Glomerular endothelial cell (primary cell): ENCODE measurements at places on chromosomes 1 and 21. TPM values are rescaled to one million over a fixed set of nuclear protein-coding genes. Genes with fewer than 3 reads are reported as not detected.
A peak's percentile ranks its signal among the peaks of the same experiment; 100 is the strongest.

DNA sequence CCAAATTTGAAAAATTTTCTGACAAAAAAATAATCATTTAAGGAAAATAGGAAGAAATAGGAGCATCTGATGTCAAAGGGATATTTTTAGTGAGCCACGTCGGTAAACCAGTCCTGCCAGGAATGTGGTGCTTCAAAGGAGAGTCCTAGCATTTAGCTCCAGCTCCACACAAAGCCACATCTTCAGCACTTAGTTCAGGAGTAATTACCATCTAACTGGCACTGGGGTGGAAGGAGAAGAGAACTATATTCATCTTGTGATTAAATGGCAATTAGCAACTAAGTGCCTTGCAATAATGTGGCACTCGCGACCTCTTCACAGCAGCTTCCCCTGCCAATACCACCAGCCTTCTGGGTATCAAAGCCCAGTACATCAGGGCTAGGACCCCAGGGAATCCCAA lies 409.1 kb downstream of the SETD4 start:
- DNase-seq = no peak

- DNase-seq = no peak
These were observed 25.5 kb upstream of the DDAH1 start for GRCh38 chr1:85490270-85490985.

DNA sequence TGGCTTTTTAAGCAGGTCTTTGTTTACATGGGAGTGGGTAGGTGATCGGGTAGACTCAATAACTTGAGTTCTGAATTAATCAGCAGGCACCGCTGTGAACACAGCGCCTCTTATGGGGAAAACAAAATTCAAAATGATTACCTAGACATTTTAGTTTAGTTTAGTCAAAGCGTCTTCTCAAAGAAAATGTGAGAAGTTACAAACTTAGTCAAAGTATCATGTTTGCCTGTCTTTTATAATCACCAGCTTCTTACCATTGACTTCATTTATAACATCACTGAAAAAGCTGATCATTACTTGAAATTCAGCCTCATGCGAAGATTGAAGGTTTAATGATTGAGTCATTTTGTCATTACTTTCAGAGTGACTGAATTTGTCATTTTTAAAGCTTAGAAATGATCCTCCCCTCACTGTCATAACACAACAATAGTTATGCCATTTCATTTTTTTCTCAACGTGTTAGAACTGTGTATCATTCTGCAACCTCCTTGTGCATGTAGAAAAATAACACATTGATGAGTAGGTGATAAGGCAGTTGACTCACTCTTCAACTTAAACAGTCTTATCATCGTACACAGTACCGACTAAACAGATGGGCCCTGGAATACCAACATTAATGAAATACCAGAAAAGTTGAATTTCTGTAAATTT lies 188.5 kb downstream of the NFIA start:
- DNase-seq = no peak

Gene LCE3D
- total RNA-seq = not detected in 2 replicates

DNA sequence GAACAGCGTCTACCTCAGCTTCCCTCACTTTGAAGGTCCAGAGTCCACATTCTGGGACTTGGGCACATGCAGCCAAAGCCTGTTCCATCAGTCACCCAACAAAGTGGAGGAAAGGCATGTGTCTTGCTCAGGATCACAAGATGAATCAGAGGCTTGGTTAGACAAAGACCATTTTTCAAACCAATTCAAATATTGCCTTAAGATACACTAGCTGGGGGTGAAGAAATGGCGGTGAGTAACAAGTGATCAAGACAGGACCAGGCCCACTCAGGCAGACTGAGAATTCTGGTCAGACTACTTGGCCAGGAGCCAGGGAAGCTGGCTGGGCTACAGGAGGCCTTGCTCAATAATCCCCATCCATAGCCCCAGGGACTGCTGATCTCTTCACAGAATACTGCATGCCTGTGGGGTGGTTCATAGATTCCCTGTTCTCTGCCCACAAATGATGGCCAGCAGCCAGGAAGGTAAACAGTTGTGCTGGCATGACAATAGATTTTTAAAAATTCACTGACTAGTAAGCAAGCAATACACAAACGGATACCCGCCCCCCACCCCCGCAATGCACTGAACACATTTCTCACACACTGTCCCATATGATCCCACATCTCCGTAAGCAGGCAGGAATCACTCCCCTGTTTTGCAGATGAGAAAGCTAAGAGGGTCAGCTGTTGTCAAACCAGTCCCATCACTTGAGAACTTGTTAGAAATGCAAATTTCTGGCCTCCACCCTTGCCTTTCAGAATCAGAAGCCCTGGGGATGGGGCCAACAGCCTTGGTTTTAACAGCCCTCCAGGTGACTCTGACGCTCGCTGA lies 27.2 kb downstream of the ERI3 start:
- peak; percentile 84 for DNase-seq

Gene CCDC181
- 0.41 and 0.58 TPM in 2 replicates for total RNA-seq

Gene CD164L2
- total RNA-seq = not detected in 2 replicates

Gene CHD5
- total RNA-seq = under 0.01 TPM in 1 of 2 replicates, not detected in the other

DNA sequence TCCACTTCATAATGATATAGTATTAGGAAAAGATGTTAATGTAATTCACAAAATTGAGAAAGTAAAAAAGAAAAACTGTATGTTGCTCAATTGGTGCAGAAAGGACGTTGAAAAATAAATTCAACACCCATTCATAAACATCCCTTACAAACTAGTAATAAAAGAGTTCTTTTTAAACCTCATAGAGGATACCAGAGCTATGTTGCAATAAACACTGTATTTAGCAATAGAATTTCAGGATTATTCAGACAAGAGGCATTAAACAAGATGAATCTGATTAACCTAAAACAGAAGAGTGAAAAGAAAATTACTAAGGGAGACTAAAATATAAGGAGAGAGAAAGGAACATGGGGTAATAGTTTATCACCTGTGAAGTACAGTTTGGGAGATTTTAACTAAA lies 154.8 kb downstream of the NTPCR start:
- DNase-seq = no peak

Gene PSMB4
- total RNA-seq = 289 and 321 TPM in 2 replicates

Gene SIPA1L2
- total RNA-seq = 24.5 and 60.3 TPM in 2 replicates

- DNase-seq = peak; percentile 67
These were observed 29.3 kb upstream of the SHISA4 start for GRCh38 chr1:201859424-201859823.

GRCh38 chr1:177926201-177926600 lies 43.7 kb downstream of the SEC16B start:
- no peak for DNase-seq

Gene NGF
- total RNA-seq = 0.93 TPM in 1 of 2 replicates, not detected in the other

DNA sequence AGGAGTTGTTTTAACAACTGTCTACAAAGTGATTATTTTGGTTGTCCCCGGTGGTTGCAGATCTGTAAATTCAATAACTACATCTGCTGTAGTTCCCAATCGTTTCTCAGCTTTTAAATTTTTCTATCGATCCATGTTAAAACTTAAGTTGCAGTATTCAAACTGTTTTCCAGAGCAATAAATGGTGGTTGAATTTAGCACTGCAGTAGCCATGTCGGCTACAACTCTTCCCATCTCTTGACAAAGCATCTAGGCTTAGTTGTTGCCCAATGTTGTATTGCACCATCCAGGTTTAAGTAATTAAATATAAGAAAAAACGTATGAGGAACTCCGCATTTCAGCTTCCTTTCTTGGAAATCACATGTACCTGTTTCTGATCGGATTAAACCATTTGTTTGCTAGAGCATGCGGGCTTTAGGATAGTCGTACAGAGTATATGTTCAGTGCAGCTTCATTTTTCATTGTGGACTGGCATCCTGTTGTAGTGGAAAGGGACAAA lies 996 bp downstream of the CNIH4 start:
- DNase-seq = no peak

Gene ATP1A2
- total RNA-seq = not detected in 2 replicates

GRCh38 chr1:178973652-178974101 lies 52.0 kb upstream of the FAM20B start:
- DNase-seq = no peak

Gene PRDX6
- 230 and 268 TPM in 2 replicates for total RNA-seq

DNA sequence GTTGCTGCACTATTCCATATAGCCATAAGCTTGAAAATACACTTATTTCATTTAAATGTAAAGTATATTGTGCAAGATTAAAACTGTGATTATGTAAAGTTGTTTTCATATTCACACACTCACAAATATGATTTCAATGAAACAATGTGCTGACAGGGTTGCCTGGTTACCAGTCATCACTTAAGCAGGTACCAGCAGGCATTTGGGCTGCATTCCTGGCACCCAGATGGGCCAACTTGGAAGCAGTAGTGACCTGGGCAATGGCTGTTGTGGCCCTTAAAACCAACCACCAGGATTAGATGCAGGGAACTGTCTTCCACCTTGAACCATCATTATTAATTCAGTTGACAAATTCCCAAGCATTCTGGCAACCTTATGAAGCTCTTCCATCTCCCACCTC lies 45.0 kb upstream of the RASAL2 start:
- DNase-seq = no peak

DNA sequence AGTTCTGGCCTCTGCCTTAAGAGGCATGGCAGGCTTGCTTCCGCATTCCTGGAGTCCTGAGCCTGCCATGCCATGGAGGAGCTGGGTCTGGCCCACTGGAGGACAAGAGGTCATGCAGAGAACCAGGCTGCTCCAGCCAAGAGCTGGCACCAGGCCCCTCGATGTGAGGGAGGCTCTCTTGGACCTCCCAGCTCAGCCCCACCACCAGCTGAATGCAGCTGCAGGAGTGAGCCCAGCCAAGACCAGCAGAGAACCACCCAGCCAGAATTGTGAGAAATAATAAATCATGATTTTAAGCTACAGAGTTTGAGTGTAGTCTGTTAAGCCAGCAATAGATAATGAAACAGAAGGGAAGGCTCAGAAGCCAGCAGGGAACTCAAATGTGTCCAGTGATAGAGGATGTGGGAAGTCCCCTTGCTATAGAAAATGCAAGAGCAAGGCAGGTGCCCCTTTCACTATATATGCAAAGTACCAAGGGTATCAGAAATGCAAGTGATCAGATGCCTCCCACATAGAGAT lies 118.4 kb downstream of the HIVEP3 start:
- DNase-seq = no peak

Gene FNDC10
- total RNA-seq = 5.2 and 9.9 TPM in 2 replicates
